ENCODE measurements at places on chromosomes 16 and 17.

DNA sequence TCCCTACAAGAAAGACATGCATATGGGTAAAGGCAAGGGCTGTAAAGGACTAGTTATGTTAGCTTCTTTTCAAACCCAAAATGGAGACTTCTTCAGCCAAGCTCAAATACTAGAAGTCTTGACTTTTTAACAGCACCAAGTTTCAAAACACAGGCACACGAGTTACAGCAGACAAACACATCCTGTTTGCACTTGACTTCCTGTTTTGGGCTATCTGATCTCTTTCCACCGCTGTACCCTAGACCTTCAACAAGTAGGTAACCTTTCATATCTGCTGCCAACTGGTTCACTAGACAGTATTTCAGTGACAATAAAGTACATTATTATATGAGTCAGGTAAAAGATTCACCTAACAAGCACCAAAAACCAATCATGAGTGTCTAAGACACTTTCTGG, 12.3 kb downstream of the RFFL start:
- no peak for DNase-seq

DNA sequence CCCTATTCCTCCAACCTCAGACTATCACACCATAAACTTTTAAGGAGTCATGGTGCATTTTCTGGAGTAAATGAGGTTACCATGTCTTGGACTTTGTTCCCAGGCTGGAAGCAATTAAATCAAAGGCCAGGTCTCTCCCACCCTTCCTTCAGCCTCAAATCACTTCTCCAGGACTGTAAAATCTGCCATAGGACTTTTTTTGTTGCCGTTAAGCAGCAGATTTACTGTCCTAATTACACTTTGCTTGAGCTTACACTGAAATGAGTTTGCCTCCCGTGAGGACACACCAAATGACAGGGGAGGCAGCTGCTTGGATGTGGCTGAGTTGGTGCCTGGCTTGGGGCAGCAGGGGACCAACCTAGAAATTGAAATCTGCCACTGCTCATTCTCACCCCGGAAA, 14.7 kb downstream of the DCAKD start:
- no peak for DNase-seq

GRCh38 chr16:12773221-12773620, 30.5 kb downstream of the CPPED1 start:
- DNase-seq = no peak

GRCh38 chr17:8930649-8931048, 34.9 kb downstream of the PIK3R5 start:
- no peak for DNase-seq

GRCh38 chr16:26952411-26952810, 114.3 kb upstream of the C16orf82 start:
- no peak for DNase-seq

DNA sequence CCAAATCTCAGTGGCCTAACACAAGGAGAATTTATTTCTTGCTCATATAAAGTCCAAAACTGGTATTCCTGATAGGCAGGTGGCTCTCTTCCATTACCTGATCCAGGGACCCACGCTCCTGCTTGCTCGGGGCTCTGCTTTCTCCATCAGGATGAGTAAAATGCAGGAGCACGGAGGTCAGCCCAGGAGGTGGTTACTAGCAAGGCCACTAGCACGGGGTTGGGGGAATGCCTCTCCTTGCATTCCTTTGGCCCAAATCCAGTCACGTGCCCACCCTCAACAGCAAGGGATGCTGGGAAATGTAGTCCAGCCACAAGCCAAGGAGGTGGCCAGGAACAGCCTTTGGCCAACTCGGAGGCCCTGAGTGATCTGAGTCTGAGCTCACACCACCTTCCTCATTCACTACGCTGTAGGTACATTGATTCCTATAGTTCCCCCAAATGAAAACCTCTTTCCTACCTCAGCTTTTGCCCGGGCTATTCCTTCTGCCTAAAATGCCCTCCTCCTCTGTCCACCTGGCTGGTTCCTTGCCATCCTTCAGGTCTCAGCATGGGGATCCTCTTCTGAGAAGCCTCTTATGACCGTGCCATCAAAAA, 38.3 kb upstream of the HAPSTR1 start:
- no peak for DNase-seq

GRCh38 chr16:4152267-4152666, 36.0 kb upstream of the ADCY9 start:
- no peak for DNase-seq

DNA sequence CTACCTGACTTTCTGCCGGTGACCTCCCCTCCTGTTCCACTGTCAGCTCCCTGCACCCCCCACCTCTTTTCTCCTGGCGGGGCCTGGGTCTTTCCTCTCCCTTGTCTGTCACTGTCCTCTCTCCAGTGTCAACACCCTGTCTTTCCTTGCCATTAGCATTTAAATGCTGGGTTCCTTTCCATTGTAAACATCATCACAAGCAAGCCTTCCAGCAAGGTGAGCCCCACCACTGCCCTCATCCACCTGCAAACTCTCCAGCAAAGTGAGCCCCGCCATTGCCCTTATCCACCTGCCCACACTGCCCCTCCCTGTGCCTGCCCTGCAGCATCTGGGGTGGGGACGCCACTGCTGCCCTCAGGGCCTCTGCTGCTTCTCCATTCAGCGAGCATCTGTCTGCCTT, 195.0 kb downstream of the ENGASE start:
- DNase-seq = no peak

DNA sequence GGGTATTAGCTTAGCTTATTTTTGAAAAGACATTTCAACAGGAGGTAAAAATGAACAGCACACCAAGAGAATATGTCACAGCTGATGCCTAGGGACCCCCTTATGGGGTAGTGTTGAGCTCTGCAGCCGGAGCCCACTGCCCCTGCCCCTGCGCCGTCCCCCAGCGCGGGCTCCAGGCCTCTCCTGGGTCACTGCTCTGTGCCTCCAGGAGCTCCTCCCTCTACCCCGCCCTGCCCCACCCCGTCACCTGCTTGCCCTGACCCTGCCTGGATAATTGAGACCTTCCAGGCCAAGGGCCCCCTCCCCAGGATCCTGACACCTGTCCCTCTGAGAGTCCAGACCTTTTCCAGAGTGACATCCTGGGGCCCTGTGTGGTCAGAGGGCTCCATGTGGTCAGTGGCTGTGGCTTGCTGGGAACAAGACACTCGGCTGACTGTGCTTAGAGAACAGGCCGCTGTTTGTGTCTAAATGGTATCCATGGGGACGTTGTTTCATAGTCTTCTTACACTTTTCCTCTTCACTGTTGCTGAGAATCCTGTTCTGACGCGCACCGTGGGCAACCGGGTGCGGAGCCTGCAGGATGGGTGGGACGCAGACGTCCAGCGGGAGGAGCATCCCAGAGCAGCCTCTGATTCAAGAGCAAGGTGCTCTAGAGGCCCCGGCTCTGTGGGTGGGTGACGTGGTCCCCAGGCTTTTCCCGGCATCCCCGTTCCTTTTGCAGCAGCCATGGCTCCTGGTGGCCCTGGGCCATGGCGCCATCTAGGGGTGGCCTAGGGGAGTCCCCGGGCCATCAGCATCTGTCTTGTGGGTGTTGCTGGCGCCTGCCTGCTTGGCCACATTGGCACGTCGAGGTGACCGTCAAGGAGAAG, 20.0 kb upstream of the WFIKKN1 start:
- DNase-seq = peak; percentile 64

GRCh38 chr16:28838558-28838918, 7.6 kb downstream of the TUFM start:
- no peak for DNase-seq

- no peak for DNase-seq
These were observed 13.3 kb downstream of the GSE1 start for GRCh38 chr16:85626191-85626981.

DNA sequence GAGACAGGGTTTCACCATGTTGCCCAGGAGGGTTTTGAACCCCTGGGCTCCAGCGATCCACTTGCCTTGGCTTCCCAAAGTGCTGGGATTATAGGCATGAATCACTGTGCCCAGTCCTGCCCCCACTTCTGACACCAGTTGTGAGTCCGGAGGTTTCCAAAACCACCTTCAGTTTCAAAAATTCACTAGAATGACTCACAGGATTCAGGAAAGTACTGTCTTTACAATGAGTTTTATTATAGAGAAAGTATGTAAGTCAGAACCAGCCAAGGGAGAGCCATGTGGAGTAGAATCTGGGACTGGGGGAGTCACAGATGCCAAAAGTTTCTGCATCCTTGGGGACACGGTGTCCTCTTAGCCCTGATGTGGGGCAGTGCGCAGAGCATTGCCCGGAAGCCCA, 55.1 kb downstream of the PLD6 start:
- peak; percentile 27 for DNase-seq

GRCh38 chr17:74604200-74604599, 12.1 kb upstream of the CD300LD start:
- no peak for DNase-seq

All from epithelial cell of prostate (primary cell).